Large intestine (tissue), 12 donors: ENCODE measurements at places on chromosomes 5 and 9.

- no peak for DNase-seq
Measured at GRCh38 chr5:180521101-180521500, 26.9 kb downstream of the CNOT6 start.

DNA sequence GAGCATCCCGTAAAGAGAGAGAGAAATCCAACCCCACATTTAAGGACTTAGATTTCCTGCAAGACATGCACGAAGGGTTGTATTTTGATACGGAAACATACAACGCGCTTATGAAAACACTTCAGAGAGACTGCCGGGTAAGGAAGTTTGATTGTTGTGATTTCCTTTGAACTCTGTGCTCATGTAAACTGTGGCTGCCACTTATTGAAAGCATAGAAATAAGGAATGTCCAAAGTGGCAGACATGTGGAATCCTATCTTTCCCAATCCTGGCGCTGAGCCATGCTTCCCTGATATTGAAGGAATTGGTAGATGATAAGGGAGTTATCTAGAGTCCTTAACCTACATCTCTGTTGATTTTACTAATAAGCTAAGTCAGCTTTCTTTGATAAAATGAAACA lies 119.4 kb downstream of the PRKACG start:
- no peak for DNase-seq

DNA sequence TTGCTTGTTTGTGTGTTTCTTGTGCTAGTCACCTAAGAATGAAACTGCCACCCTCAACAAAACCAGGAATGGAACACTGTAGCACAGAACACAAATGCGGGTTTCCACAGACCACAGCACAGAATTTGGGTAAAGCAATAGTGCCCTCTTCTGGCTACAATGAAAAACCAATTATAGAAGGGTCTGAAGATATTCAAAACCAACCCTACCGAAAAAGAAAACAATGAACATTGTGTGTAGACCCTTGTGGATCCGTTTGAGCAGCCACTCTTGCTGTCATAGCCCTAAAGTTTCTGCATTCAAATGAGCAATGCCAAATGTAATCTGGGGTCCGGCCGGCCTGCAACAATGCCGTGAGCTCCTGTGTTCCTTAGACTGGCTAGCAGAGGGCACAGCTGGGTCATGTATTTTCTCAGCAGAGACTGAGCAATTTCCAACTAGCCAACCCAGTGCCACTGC lies 8.3 kb upstream of the ENC1 start:
- peak; percentile 59 for DNase-seq

DNA sequence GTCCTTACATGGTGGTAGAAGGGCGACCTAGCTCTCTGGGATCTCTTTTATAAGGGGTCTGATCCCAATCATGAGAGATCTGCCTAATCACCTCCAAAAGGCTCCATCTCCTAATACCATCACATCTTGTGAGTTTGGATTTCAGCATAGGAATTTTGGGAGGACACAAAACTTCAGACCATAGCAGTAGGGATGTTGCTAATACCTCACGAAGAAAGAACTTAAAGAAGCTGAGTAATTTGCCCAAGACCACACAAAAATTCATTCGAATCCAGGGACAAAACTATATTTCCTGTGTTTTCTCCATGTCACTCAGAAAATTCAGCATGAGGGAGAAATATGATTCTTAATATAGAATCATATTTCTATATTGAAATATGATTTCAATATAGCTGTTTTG lies 32.7 kb downstream of the MTAP start:
- DNase-seq = no peak

DNA sequence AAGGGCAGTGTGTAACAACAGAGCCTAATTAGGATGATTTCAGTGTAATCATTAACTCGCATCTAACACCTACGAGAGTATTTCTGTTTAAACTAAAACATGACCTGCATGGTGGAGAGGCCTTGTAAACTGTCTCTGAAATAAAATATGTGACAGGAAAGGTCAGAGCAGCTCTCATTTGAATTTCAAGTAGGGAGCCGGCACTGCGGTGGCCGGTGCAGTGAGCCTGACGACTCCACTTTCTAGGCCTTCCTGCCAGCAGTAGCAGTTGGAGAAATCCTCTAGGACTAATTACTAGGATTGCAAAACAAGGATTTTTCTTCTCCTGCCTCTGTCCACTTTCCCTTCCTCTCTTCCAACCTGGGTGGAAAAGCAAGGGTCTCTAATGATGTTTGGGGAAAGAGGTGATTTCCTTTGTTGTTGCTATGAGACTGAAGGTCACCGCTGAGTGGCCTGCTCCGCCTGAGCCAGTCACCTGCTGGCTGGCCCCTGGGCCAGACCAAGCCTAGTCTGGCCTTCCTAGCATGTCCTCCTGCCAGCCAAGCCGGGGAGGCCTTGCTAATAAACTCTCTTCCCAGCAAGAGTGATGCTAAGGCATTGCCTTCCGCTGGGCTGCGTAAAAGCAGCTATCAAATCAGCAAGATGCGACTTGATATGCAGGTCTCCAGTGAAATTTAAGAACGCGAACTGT lies 245.7 kb downstream of the PSAT1 start:
- DNase-seq = no peak

- no peak for DNase-seq
Measured at GRCh38 chr9:134965411-134965810, 47.7 kb upstream of the FCN1 start.

DNA sequence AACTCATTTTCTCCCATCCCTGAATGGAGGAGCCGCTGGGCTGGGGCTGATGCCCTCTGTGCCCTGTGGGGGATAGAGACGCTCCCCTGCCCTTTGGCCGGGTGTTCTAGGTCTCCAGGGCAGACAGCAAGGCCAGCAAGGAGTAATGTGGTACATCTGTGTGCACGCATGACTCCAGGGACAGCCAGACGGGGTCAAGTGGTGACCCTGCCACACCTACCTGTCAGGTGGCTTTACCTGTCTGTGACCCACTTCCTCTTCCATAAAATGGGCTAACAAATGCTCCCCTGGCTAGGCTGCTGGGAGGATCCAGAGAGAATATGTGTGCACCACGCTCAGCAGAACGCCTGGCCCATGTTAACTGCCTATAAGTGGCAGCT lies 35.4 kb upstream of the BARHL1 start:
- DNase-seq = peak; percentile 48
